ENCODE measurements at places on chromosomes 1 and 21.

GRCh38 chr1:26364956-26365355, 7.6 kb downstream of the ZNF683 start:
- no peak for DNase-seq

DNA sequence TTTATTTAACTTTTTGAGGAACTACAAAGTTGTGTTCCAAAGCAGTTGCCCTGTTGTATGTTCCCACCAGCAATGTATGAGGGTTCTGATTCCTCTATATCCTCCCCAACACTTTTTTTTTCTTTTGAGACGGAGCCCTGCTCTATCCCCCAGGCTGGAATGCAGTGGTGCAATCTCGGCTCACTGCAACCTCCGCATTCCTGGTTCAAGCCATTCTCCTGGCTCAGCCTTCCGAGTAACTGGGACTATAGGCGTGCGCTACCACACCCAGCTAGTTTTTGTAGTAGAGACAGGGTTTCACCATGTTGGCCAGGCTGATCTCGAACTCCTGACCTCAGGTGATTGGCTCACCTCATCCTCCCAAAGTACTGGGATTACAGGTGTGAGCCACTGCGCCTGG, 60.4 kb upstream of the ENAH start:
- no peak for DNase-seq

DNA sequence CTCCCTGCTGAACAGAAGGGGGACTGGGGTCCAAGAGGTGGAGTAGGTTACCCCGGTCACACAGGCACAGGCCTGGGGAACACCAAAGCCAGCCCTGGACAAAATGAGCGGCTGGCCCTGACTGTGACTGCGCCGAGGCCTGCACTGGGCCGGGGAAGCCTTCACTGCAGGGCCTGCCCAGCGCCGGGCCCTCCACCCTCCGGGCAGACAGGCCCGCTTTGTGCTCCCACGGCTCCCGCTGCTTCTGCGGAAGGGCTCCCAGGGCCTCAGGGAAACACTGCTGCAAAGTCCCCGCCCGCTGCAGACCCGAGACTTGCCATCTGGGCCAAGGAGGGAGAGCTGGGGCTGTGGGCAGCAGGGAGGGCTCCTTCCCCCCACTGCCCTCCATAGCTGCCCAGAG, 35.3 kb downstream of the MEGF6 start:
- no peak for DNase-seq

DNA sequence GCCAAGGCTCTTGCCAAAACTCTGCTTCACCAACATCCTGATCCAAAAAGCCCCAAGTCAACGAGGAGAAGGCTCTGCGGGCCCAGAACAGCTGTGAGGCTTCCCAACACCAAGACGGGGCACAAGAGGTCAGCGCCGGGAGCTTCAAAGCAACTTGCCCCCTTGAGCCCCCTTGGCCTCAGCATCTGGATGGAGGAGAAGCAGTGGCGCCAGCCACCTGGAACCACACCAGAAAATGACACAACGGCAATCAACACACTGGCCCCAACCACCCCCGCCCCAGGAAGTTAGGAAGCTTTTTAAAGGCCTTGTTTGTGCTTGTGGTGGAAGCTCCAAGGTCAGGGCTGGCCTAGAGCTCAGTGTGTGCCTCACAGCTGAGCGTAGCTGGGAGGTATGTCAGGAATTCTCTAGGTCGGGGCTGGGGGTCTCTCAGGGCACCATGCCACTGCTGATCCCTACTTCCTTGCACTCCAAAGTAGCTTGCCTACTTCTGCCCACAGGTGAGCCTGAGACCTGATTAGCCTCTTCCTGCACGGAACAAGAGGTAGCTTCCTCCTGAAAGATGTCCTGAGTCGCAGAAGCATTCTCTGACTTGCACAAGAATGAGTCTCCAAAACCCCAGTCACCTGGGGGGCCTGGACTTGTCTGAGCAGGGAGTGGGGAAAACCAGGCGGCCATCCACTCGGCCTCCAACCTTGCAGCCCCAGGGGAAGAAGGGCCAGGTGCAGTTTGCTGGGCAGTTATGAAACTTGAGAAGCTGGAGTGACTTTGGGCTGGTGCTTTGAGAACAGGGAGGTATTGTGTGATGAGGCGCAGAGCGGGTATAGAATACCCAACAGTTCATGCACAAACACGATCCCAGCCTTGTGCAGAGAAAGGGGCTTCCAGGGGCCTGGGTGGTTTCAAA, 9.7 kb upstream of the SRP9 start:
- no peak for DNase-seq

GRCh38 chr1:232599178-232600041, 30.5 kb downstream of the SIPA1L2 start:
- no peak for DNase-seq

- no peak for DNase-seq
Observed at GRCh38 chr1:238892612-238893011, 493.8 kb upstream of the CHRM3 start.

DNA sequence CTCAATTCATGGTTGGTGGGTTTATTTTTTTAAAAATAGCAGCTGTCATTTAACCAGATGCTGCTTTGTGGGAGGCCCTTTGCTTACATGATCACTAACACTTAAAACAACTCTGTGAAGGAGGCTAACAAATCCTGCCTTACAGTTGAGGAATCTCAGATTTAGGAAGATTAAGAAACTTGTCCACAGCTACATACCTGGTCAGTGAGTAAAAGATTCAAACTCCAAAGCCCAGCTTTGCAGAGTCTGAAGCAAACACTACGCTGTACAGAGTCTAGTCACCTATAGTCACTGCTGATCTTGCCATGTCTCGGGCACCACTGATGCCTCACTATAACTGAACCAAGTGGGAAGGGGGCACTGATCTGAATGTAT, 535.4 kb downstream of the SMYD3 start:
- DNase-seq: no peak

DNA sequence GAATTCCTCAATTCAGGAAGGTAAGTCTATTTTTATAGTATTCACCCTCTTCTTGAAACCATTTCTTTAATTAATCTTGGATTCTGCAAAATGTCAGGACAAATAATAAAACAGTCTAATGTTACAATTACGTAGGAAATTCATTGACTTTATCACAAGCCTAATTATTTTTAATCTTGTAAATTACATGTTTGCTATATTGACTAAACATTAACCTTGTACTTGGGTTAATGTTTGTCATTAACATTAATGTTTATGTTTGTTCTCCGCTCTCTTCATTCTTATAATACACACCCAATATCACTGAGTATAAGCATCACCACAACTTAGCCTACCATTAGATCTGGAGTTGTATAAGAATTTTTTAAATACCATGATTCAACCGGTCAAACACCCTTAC, 2.8 kb downstream of the GCLM start:
- DNase-seq: no peak

DNA sequence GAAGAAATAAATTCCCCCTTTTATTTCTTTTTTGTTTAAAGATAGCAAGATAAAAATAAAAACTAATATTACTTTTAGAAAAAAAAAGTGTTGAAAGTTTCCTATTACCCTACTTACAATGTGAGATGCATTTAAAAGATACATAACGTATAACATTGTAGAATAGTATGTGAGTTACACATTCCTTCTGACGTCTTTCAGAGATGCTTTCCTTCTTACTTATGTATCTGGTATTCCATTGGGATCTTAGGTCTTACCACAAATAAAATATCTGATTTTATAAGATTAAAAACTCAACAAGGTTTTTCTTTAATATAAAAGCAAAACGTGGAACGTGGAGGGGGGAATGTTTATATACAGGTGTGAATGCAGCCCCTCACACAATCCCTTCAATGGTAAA, 147.2 kb upstream of the ETS2 start:
- no peak for DNase-seq

- no peak for DNase-seq
Observed at GRCh38 chr1:215219372-215219771, 136.8 kb downstream of the KCNK2 start.

DNA sequence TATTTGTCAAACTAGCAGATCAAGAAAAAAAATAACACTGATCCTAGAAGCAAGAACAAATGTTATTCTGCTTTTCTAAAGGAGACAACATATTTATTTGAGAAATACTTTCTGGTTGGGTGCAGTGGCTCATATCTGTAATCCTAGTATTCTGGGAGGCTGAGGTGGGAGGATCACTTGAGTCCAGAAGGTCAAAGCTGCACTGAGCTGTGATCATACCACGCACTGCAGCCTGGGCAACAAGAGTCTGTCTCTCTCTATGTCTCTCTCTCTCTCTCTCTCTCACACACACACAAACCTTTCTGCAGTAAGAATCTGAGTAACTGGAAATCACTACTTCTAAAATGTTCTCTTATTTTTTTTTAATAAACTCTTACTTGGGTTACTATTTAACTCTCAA, 31.2 kb downstream of the PRPF38A start:
- DNase-seq: no peak

- no peak for DNase-seq
Observed at GRCh38 chr1:1019122-1019999, 559 bp upstream of the AGRN start.

DNA sequence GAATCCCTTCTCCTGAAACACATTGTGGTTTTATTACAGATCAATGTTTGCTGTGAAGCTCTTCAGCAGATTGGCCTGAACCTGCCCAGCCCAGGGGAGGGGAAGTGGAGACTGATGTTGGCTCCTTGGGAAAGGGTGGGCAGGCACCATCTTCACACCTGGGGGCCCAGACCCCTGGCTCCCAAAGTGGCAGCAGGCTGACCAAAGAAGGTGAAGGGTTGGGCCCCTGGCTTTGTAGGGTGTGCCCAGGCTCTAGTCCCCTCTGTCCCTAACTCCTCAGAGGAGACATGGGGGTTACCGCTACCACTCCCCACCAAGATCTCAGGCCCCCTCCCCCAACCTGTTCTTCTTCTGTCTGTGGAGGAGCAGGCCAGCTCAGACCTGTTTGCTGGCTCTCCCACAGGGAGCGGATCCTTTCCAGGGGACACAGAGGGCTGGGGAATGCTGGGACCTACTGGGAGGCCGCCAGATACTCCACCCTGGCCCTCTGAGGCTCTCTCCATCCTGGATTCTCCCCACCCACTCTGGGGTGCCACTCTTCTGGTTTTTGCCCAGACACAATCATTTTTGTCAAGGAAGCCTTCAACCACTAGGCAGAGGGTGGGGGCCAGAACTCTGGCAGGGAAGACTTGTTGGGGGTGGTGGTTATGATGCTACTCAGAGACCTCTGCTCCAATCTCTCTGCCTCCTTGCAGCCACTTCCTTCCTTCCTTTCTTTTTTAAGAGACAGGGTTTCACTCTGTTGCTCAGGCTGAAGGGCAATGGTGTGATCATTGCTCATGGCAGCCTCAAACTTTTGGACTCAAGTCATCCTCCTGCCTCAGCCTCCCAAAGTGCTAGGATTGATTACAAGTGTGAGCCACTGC, 5.0 kb upstream of the EFNA3 start:
- DNase-seq: no peak

DNA sequence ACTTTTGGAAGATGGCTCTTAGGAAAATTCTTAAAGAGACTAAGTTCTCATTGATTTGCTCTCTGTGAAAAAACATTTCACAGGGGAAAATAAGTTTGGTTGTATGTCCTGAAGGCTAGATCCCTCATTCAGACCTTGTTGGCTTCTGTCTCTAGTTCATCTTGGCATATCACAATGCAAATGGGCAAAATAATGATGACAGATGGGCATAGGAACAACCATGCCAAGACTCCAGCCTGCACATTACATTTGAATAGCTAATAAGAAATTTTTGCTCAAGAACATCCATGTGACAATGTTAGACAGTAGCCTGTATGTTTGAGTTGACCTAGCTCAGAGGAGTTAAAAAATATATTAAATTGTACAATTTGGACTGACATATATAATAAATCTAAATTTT, 292.9 kb downstream of the PLA2G4A start:
- no peak for DNase-seq

GRCh38 chr1:177305040-177306018, 134.6 kb downstream of the BRINP2 start:
- peak; percentile 55 for DNase-seq
